ENCODE measurements at places on chromosomes 16 and 17.
A peak's percentile ranks its signal among the peaks of the same experiment; 100 is the strongest.

DNA sequence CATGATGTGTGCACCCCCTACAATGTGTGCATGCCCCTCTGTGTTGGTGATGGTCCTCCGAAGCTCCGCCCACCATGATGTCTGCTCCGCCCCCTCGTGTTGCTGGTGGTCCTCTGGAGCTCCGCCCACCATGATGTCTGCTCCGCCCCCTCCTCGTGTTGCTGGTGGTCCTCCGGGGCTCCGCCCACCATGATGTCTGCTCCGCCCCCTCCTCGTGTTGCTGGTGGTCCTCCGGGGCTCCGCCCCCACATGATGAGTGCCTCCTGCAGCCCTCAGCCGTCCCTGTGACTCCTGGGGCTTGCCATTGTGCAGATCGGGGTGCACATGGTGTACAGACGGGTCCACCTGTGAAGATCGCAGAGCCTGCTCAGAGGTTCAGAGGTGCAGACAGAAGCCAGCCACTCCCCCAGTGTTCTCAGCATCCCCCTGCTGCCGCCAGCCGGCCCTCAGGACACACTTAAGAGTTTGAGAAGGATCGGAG is 129.1 kb upstream of the CHMP6 start:
- no peak for DNase-seq

DNA sequence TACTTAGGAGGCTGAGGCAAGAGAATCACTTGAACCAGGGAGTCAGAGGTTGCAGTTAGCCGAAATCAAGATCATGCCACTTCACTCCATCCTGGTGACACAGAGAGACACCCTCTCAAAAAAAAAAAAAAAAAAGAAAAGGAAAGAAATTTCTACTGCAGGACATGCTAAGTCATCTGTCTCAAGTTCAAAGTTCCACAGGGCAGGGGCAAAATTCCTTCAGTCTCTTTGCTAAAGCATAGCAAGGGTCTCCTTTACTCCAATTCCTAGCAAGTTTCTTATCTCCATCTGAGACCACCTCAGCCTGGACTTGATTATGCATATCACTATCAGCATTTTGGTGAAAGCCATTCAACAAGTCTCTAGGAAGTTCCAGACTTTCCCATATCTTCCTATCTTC is 14.6 kb downstream of the ZSCAN10 start:
- DNase-seq: no peak

DNA sequence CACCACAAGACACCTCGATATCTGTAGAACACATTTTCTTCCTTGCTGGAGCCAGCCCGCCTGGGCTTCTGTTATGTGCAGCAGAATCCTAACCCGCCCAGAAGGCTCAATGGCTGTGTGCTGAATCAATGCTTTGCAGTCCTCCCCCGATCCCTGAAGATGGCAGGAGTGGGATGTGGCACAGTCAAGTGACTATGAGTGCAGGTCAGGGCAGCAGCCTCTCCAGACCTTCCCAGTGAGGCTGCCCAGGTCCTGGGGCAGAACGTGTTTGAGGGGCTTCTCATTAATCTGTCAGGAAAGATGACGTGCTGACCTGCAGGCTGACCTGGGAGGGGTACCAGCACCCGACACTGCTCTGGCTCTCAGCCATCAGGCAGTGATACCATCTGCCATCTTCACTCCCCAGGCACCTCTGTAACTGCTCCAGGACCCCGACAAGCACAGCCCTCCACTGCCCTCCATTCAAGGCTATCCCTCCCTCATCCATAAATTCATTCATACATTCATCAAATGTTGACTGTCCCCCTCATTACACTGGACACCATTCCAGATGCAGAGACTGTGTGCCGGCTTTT is 35.2 kb downstream of the LRRC75A start:
- no peak for DNase-seq

- DNase-seq: no peak
Observed at GRCh38 chr17:13984956-13985355, 84.3 kb upstream of the COX10 start.

- no peak for DNase-seq
Observed at GRCh38 chr16:89110641-89111040, 17.0 kb downstream of the ACSF3 start.

DNA sequence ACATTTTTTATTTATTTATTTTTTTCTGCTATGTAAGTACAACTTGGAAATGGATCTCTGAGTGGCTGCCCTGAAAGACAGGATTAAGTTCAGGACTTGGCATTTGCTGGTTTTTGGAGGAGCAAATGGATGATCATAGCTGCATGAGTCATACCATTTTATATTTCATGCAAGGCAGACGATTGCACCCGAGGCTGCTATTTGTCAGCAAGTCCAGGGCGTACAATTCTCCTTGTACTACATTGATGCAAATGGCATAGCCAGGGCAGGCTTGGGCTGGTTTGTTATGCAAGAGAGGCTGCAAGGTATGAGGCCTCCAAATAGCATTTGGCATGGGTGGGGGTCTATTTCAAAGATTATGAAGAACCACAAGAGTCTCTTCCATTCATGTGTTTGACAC is 81.2 kb upstream of the CACNG3 start:
- DNase-seq: no peak

GRCh38 chr16:83098536-83098935 is 471.8 kb downstream of the CDH13 start:
- DNase-seq: no peak

- DNase-seq: peak; percentile 69
Observed at GRCh38 chr17:43398724-43399595, at the start of gene ARL4D. Gene ARL4D (plus strand): TSS chr17:43398993. CDS start chr17:43399733, 740 bp downstream.

- DNase-seq: no peak
Observed at GRCh38 chr16:24191876-24192402, 64.2 kb upstream of the CACNG3 start.

- no peak for DNase-seq
Observed at GRCh38 chr16:1458977-1459341, 14.6 kb upstream of the CCDC154 start.

DNA sequence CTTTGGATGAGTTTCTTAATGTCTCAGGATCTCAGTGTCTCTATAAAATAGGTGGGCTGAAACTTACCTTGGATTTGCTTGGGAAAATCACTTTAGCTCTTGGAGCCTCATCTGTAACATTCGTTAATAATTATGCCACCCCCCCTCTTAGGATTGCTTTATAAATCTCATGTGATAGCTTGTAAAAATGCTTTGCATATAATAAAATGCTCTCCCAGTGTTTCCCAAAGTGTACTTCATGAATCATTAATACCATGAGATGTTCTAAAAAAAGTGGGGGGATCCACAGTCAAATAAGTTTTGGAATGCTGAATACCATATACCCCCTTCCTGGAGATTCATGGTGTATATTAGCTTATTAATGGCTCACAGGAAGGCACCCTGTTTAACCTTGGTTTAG is 5.2 kb downstream of the KRT39 start:
- no peak for DNase-seq

DNA sequence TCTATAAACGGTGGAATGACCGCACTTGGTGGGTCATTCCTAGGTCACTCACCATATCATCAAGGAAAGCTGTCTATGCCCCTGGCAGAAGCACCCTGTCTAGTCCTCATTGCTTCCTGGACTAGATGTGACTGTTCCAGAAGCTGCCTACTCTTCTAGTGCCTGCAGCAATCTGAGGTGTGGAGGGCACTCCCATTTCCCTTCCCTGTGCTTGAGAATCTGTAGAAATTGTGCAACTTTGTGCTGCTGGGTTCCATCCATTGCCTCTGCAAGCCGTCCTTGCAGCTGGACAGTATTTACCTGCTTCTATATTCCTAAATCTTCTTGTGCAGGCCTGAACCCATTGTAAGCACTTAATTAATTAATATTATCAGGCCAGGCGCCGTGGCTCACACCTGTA is 52.1 kb downstream of the CACNG3 start:
- no peak for DNase-seq

- DNase-seq: no peak
Observed at GRCh38 chr16:85921026-85921425, 22.1 kb downstream of the IRF8 start.

DNA sequence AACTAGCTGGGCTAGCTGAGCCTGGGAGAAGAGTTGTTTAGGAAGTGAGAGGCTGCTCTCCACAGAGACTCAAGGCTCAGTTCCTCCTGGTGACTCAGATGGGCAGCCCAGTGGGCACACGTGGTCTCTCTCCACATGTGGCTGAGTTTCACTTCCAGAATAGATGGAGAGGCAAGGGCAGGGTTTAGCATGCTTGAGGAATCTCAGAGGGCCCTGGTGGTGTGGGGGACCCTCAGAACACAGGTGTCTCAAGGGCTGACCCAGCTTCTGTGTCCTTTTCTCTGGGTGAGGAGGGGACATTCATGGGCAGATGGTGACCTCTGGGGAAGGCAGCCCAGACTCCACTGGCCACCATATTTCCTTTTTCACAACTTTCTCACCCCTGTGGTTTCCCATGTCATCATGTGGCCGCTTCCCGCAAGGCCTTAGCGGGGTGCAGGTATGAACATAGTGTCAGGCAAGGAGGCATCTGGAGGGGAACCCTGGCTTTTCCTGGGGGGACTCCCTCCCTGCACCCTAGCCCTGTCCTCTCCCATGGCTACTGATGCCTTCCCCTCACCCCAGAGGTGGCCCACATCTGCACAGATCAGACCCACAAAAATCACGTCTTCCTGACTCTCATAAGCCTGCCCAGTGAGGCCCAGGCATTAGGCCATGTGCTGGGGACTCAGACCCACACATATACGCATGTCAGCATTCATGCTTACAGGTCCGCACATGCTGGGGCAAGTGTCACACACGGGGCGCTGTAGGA is 3.3 kb downstream of the GRN start:
- DNase-seq: no peak

DNA sequence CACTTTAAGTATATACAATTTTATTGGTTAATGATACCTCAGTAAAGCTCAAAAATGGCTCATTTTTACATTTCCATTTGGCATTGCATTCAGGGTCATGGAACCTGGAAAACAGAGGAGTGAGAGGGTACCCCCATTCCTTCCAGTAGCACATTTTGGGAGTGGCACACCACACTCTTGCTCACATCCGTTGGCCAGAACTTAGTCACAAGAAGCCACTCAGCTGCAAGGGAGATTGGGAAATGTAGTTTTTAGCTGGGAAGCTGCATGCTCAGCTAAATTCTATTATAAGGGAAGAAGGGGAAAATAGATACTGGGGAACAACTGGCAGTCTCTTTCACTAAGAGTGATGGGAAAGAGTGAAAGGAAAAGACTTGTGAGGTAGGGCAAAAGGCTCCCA is 102.5 kb upstream of the TMEM97 start:
- no peak for DNase-seq

All from activated effector memory CD4-positive, alpha-beta T cell treated with Interleukin-2 at 50 U/mL for 16 hours (primary cell).